Subcutaneous adipose tissue (tissue), 4 donors: ENCODE measurements at places on chromosomes 2 and 18. TPM values are rescaled to one million over a fixed set of nuclear protein-coding genes. Genes with fewer than 3 reads are reported as not detected.

Gene ILKAP
- 27.2 TPM for total RNA-seq

Gene MDH1B
- 0.38 TPM for total RNA-seq

Gene CDH2
- total RNA-seq = not detected

Gene ALKAL2
- 6.8 TPM for total RNA-seq

Gene GAD1
- total RNA-seq = 0.68 TPM

Gene PEX13
- 28.7 TPM for total RNA-seq

Gene HOXD10
- total RNA-seq = not detected

Gene ALPG
- total RNA-seq = not detected

Gene NDC80
- total RNA-seq = not detected

Gene TFCP2L1
- 7.9 TPM for total RNA-seq

Gene INPP5D
- 26.6 TPM for total RNA-seq

Gene TM4SF20
- total RNA-seq = 0.68 TPM

Gene STAM2
- total RNA-seq = 33.5 TPM

Gene AOX1
- 232 TPM for total RNA-seq

Gene COL4A4
- total RNA-seq = 3.7 TPM

Gene DIPK1C
- not detected for total RNA-seq

Gene TEX51
- total RNA-seq = not detected

Gene GRB14
- total RNA-seq = 6.8 TPM

Gene DRC1
- total RNA-seq = not detected

Gene RNF152
- 11.7 TPM for total RNA-seq

Gene KCNE4
- total RNA-seq = 6.4 TPM

Gene CAVIN2
- total RNA-seq = 41.0 TPM

Gene OTX1
- not detected for total RNA-seq

Gene MYOM1
- 14.1 TPM for total RNA-seq

Gene ABCG5
- not detected for total RNA-seq

Gene CD8B2
- total RNA-seq = not detected

Gene PARD3B
- total RNA-seq = 55.2 TPM

Gene SLC20A1
- total RNA-seq = 36.4 TPM

Gene HES6
- 3.9 TPM for total RNA-seq

Gene VSNL1
- total RNA-seq = not detected

Gene MOGAT1
- total RNA-seq = 2.8 TPM

Gene TNFRSF11A
- 7.0 TPM for total RNA-seq

Gene PHOSPHO2
- total RNA-seq = 11.3 TPM

Gene DHRS9
- total RNA-seq = 18.4 TPM

Gene SNTG2
- total RNA-seq = 17.3 TPM

Gene SLC5A7
- not detected for total RNA-seq

Gene HRH4
- not detected for total RNA-seq

Gene TLX2
- total RNA-seq = not detected

Gene IL1R2
- 8.4 TPM for total RNA-seq

Gene CTNNA2
- total RNA-seq = not detected

Gene WDR75
- total RNA-seq = 37.7 TPM

Gene TMEFF2
- total RNA-seq = not detected

Gene ALLC
- not detected for total RNA-seq

Gene LINC00305
- not detected for total RNA-seq

Gene KCNG3
- not detected for total RNA-seq

Gene CHAC2
- total RNA-seq = 15.0 TPM

Gene TUBB8B
- total RNA-seq = not detected

Gene CHRND
- not detected for total RNA-seq

Gene STEAP3
- total RNA-seq = 13.3 TPM
